ENCODE measurements at places on chromosomes 1 and 21. TPM values are rescaled to one million over a fixed set of nuclear protein-coding genes. Genes with fewer than 3 reads are reported as not detected.

CSF3R gene
- 246 TPM for total RNA-seq

KRTAP13-2 gene
- not detected for total RNA-seq

WDR77 gene
- 26.7 TPM for total RNA-seq

- peak; percentile 70 for DNase-seq
Observed at GRCh38 chr1:8169364-8170058, 143.4 kb upstream of the ERRFI1 start.

CLCA4 gene
- total RNA-seq: not detected

DNA sequence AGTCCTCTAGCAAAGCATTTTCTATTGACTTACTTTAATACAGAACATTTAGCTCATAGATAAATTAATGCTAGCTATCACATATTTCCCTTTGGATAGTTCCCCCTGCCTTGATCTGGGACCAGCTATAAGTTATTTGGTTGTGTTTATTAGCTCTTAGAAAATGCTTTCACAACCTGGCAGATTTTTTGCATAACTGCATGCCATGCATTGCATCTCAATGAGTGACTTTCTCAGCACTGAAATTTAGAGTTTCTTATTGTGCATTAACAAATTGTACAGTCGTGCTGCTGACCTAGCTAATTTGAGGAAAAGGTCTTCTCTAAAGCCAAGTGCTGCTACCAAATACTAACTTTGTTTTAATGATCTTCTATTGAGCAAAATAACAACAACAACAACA is 164.8 kb downstream of the PLPPR5 start:
- no peak for DNase-seq

COL11A1 gene
- total RNA-seq: 0.46 TPM

GRCh38 chr1:89332461-89332860 is 31.4 kb upstream of the GBP6 start:
- no peak for DNase-seq

- no peak for DNase-seq
Observed at GRCh38 chr21:37548521-37548981, 182.0 kb downstream of the DYRK1A start.

BMP8A gene
- not detected for total RNA-seq
